Substantia nigra (tissue), 51 donors: ENCODE measurements at places on chromosomes 5 and 9.

DNA sequence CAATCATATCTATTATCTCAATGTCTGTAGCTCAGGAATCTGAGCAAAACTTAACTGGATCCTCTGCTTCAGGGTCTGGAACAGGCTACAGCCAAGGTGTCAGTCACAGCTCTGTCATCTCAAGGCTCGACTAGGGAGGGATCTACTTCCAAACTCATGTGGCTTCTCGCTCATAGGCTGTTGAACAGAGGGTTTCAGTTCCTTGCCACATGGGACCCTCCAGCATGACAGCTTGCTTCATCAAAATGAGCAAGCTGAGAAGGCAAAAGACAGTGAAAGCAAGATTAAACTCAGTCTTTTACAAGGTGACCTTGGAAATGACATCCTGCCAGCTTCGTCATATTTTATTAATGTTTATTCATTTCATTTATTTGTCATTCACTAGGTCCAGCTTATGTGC is 111.7 kb downstream of the GADD45G start:
- DNase-seq, result no peak

GRCh38 chr5:134312796-134313195 is 54.2 kb downstream of the CDKL3 start:
- DNase-seq, result no peak

- DNase-seq, result no peak
Measured at GRCh38 chr5:51377151-51378060, 5.8 kb upstream of the ISL1 start.

GRCh38 chr5:42583322-42583721 is 160.1 kb downstream of the GHR start:
- DNase-seq, result peak; percentile 2

DNA sequence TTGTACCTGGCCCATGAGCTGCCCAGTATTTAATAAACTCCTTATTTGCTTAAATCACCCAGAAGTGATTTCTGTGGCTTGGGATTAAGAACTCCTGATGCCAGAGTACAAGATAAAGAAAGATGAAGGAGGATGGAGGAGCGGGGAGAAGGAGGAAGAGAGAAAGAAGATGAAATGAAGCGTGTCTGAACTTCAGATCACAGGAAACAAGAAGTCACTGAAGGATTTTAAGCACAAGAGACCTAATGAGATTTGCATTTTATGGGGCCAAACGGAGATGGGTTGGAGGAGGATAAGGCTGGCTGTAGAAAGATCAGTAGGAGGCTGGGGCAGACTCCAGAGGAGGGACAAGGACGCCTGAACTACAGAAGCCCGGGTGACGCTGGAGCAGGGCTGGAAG is 3.1 kb downstream of the EIF4E1B start:
- DNase-seq, result no peak

GRCh38 chr5:181127456-181127855 is 3.5 kb downstream of the OR2V1 start:
- DNase-seq, result no peak
